ENCODE measurements at places on chromosomes 11 and 22.

- no peak for DNase-seq
Observed at GRCh38 chr11:19722702-19723101, 10.1 kb downstream of the NAV2 start.

- DNase-seq, result no peak
Observed at GRCh38 chr11:66864924-66865697, 8.2 kb downstream of the LRFN4 start.

- no peak for DNase-seq
Observed at GRCh38 chr11:57210781-57211180, 26.3 kb downstream of the APLNR start.

DNA sequence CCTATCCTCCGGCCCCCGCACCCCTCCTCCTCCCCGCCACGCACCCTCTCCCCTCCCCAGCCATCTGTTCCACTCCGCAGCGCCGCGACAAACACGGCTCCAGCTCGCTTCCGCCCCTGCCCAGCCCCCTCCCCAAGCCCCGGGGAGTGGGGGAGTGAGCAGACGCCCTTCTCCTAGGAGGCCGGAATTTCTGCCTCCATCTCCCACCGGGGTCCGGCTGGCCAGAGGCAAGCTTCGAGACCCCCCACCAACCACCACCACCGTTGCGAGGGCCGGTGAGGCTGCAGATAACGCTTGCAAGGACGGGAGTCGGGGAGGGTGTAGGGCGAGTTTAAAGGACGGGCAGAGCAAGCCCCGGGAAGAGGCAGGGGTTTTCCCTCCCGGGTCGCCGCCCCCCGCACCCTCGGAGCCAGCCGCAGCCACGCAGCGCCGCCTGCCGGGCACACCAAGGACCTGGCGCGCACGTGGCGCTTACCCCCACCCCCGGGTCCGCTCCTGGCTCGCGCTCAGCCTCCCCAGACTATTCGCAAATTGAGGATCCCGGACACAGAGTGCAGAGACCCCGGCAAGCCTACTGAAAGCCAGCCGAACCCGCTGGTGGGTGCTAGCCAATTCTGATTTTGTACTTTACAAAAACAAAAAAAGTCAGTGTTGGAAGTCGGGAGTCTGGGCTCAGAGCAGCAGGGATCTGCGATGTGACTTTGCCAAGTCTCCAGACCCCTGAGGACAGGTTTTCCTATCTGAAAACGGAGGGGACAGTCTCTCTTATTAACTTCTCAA, 22.6 kb downstream of the RTN4RL2 start:
- peak; percentile 31 for DNase-seq

DNA sequence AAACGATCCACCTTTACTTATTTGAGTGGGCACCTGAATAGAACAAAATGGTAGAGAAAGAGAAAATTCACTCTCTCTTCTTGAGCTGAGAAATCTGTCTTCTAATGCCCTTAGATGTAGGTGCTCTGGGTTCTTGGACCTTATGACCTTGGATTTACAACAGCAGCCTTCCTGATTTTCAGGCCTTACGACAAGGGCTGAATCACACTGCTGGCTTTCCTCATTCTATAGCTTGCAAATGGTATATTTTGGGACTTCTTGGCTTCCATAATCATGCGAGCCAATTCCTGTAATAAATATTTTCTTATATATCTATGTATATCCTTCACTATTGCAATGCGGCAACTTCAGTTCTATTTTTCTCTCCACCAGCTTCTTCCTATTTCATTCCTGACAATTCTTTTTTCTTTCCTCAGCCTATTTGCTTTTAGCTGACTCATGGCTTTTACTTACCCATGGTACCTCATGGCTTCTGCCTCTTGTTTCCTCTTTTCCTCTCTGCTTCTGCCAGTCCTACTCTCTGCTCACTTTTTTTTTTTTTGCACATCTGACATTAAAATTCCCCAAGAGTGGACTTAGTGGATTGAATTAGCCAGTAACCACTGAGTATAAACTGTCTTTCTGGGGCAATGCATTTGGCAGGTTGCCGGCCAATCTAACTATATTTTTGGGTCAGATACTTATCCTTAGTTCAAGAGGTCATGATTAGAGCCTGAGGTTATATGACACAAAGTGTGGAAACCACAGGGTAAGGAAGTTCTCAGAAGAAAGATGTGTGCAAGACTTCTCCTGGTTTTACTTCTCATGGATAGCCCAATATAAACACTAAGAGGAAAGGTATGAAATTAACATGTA, 359.5 kb downstream of the TMEM135 start:
- DNase-seq, result no peak

DNA sequence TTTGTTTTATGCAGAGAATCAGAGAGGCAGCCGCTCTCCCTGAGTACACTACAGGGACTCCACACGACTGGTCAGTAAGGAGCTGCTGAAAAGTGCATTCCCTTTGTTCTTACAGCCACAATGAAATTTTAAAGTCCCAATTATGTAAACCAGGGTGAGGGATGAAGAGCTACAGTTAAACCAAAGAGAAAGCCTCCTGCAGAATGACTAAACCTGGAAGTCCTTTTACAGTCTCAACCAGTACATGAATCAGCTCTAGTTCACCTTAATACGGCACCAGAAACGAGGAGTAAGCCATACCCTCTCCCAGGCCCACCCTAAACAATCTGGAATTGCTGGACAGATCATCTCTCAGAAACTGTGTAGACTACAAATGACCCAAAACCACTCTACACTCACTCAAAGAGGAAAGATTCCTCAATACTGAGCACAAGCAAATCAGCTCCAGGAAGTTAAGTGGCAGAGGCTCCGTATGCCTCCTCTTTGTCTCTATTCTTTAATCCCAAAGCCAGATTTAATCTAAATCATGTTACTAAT, 113.1 kb downstream of the RBFOX2 start:
- no peak for DNase-seq

DNA sequence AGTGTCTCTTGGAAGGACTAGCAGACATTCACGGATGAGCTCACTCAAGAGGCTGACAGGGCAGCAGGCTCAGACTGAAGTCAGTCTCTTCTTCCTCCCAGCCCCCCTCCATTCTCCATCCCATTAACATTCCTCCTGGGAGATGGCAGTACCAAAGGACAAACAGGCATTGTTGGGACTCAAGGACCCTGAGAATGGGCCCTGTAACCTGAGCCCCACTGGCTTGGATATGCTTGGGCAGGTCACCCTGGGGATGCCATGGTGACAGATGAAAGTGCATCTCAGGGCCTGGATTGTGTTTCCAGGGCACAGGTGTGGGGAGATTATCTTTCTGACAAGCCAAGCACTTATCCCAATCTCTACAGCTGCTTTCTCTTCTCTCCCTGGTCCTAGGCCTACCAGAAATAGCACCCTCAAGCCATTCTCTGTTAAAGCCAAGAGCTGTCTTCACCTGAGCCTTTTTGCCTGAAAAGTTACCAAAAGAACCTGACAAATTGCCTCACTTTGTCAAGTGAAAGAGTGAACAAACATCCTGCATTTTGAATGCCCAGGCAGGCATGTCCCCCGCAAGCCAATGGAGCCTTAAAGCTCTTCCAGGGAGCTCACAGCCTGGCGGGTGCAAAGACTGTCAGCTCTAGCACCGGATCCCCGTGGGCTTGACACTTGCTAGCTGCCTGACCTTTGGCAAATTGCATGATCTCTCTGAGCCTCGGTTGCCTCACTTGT, 366.0 kb upstream of the NARS2 start:
- no peak for DNase-seq

- peak; percentile 68 for DNase-seq
Observed at GRCh38 chr11:12284316-12285050, 92.9 kb upstream of the PARVA start.

DNA sequence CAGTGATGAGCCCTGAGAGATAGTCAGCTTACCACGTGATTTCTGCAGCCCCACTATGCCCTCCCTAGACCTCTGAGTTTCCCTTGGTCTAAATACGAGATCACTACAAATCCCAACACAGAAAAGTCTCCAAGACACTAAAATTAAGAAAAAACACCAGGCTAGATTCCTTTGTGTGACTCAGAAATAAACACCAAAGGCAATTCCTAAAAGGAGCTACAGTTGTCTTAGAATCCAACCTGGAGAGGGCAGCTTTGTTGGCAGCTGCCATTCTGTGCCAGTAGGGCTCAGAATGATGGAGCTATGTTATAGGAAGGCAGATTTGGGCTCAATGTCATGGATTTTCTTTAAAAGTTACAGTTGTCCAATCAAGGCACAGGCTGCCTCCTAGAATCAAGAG, 37.1 kb upstream of the HMGXB4 start:
- no peak for DNase-seq

- no peak for DNase-seq
Observed at GRCh38 chr11:133896028-133896427, 50.7 kb upstream of the SPATA19 start.

DNA sequence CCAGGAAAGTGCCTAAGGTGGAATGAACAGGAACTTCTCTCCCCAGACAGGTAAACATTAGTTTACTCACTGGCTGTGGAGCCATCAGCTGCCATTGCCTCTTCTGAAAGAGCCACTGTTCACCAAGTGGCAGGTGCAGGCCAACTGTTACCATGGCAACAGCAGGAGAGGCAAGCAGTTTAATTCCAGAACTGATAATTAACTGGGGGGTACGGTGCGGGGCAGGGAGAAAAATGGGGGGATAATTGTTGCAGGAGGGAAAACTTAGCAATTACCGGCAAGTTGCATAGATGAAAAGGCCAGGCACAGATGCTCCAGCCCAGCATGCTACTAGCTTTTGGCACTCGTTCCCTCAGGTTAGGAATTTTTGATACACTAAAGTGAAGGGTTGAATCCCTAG, 85.1 kb downstream of the TRIM44 start:
- DNase-seq, result no peak

DNA sequence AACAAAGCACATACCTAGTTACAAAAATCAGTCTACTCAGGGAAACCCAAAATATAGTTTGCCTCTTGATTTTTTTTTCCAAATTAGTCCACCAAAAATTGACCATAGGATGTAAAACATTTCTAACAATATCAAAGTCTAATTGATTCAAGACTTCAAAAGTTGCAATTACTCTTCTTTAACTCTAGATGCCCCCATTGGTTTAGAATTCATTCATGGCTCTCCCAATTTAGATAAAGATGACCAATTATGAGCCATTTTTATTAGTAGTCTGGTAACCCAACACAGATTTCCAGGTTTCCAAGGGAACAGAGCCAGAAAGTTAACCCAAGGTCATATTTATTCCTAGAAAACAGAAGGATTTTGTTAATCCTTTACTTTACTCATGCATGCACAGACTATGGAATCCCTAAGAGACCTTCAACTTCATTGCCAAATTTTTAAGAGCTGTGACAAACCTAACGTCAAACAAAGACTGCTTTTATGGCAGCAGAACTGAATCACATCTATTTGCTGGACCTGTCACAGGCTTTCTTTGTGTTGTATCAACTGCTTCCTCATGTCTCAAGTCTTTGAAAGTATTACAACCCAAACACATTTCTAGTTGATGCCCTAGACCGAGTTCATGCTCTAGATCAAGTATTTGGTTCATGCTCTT, 55.3 kb downstream of the C22orf42 start:
- no peak for DNase-seq

GRCh38 chr22:22380098-22381030, 128.2 kb downstream of the ZNF280B start:
- no peak for DNase-seq

GRCh38 chr11:114059984-114060391, 477 bp downstream of the ZBTB16 start:
- no peak for DNase-seq

DNA sequence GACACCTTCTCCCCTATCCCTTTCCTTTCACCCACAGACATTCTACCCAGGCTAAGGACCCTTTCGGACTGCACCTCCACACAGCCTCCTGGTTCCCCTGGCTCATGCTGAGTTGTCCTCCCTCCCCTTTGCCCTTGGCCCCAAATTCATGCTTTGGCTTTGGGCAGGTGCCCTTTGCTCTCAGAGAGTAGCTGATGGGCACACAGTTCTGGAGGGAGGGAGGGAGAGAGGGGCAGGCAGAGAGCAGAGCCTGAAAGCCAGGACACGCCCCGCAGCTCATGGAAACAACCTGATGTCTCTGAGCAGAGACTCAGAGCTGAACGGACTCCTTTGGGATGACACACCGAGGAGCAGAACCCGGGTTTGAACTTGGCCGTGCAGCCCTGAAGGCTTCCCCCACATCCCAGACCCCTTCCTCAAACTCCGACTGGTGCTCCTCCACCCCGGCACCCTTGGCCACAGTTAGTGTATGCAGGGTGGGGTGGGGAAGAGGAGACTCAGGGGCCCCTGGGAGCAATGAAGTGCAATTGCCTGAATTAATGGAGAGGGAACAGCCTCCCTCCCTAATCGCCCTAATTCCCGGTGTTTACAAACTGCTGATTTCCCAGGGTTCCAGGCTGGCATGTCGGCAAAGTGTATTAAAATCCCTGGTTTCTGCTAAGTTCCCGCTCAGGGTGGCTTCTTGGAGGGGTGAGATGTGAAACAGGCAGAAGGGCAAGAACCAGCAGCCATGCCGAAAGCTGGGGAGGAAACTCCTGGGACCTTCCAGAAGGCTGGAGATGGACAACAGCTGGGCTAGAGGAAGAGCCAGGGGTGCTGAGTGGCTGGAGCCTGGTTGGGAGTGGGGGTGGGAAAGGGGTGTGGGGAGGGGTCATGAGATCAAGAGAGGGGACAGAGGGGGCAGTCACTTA, 71.2 kb upstream of the SHISAL1 start:
- DNase-seq, result no peak

GRCh38 chr11:128692753-128693415, 988 bp upstream of the FLI1 start:
- DNase-seq, result no peak

DNA sequence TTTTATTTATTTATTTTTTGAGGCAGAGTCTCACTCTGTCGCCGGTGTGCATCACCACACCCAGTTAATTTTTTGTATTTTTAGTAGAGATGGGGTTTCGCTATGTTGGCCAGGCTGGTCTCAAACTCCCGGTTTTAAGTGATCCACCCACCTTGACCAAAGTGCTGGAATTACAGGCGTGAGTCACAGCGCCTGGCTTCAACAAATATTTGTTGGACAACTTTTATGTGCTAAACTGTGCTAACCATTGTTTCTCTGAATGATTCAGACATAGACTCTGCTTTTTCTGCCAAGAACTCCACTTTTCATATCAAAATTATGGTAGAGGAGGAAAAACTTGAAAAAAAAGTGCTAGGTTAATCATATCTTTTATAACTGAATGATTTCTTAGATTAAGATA, 36.3 kb downstream of the MMP7 start:
- DNase-seq, result no peak

DNA sequence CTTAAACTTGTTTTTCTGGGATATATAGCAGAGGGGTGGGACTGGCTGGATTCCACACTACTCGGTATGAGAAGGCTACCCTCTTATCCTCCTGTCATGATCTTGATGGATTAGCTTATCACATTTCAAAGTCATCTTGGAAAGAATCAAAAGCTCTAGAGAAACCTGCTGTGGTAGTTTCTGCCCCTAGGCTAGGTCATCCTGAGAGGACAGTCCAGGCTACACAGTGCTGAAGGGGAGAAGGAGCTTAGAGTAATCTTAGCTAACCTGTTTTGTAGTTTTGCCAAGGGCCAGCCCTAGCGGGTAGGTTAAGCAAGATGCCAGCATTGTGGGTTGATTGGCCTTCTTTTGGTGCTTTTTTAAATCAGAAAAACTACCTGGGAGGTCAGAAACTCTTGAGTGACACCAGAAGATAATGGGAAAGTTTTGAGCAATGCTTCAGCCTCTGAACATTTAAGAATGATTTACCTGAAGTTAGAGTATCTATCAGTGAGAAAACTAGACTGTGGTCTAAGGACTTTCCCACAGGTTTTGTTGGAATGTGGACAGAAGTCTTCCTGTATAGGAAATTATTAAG, 21.3 kb downstream of the PIWIL4 start:
- DNase-seq, result no peak

- DNase-seq, result no peak
Observed at GRCh38 chr11:125904678-125905077, 370 bp downstream of the DDX25 start.

GRCh38 chr11:69892237-69892985, 73.2 kb upstream of the FGF3 start:
- peak; percentile 6 for DNase-seq

- no peak for DNase-seq
Observed at GRCh38 chr11:16784097-16784496, 45.6 kb downstream of the C11orf58 start.
